Stimulated activated CD8-positive, alpha-beta memory T cell treated with anti-CD3 and anti-CD28 coated beads, Interleukin-12 subunit alpha, Interleukin-12 subunit beta, amount 100 ng/mL, for 1 hour (primary cell): ENCODE measurements at places on chromosomes 6 and 20.
A peak's percentile ranks its signal among the peaks of the same experiment; 100 is the strongest.

GRCh38 chr20:25336561-25337422 is 53.8 kb downstream of the ABHD12 start:
- DNase-seq, result no peak

DNA sequence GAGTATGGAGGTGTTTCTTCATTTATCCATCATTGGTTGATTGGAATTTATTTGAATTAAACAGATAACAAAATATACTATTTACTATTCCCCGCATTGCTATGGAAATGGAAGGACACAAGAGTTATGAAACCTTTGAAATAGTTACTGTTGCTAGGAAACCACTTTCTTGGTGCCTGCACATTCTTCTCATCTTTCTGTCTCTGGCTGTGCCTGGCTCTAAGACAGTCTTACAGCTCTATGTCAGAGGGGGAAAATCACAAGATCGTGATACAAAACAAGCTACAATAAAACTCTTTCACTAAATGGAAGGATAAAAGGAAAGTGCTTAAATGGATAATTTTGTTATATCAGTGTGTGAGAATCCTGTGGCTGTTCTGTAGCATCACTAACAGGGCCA is 453.0 kb downstream of the LMBRD1 start:
- no peak for DNase-seq

- no peak for DNase-seq
These were observed 16.9 kb downstream of the KCNK15 start for GRCh38 chr20:44762466-44763140.

DNA sequence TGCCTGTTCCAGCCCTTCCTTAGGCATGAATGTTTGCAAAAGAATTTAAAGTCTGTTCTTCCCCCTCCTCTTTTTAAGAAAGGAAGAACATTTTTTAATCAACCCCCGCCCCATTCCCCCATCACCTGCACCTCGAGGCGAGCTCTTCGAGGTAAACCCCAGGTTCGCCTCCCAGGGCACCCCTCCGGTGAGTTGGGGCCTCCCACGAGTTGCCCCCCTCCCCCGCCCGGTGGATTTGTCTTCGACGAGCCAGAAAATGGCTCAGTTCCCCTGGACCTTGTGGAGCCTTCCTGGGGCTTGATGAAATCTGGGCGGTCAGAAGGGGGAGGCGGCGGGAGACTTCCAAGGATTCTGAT is 256 bp upstream of the OVOL2 start:
- DNase-seq, result no peak

- DNase-seq, result no peak
These were observed 39.5 kb downstream of the PPP1R16B start for GRCh38 chr20:38844963-38845362.

- no peak for DNase-seq
These were observed 98.0 kb downstream of the SNAP25 start for GRCh38 chr20:10316582-10316981.

DNA sequence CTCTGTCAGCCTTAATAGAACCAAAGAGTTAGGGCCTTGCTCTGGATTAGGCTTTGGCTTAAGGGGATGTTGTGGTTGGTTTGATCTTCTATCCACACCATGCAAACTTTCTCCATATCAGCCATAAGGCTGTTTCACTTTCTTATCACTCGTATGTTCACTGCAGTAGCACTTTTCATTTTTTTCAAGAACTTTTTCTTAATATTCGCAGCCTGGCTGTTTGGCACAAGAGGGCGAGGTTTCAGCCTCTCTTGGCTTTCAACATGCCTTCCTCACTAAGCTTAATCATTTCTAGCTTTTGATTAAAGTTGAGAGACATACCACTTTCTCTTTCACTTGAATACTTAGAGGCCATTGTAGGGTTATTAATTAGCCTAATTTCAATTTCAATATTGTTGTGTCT is 193.1 kb downstream of the NRN1 start:
- DNase-seq, result no peak

DNA sequence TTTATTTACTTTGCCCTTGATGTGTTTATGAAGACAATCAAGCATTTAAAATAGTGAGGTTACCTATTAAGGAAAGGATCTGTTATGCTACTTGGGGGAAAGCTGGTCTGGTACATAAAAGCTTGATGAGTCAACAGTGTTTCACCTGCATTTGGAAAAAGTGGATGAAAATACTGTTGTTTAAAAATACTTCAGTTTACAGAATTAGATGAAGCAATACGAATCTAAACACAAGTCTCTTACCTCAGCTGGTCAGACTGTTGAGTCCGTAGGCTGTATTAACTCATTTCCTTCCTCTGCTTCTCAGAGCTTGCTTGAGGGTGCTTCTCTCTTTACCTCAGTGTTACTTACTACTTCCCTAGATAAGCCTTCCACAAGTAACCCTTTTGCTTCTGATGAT is 36.1 kb downstream of the NKX2-4 start:
- no peak for DNase-seq

DNA sequence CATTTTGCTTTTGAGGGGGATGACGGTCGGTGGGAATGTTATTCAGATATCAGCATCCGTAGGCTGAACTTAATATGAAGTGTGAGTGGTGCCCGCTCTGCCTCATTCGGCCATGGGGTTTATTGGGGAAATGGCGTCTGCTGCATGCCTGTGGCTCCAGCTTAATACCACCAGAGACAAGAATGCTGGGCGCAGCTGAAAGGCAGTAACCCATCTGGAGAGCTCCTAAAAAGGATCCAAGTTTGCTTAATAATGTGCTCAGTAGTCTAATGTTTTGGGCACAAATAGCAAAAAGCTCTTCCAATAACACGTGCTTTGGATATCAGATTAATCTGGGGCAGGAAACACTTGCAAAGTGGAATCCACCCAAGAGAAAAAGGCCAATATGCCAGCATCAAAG is 273.0 kb upstream of the TAB2 start:
- DNase-seq, result no peak

- DNase-seq, result no peak
These were observed 318.2 kb upstream of the RGS17 start for GRCh38 chr6:153449279-153449678.

- DNase-seq, result no peak
These were observed 67.4 kb upstream of the LOC128125822 start for GRCh38 chr6:63504777-63505384.

GRCh38 chr6:15553031-15553430 is 109.8 kb downstream of the DTNBP1 start:
- DNase-seq, result no peak

- DNase-seq, result no peak
These were observed 53.8 kb downstream of the TRIM38 start for GRCh38 chr6:26016245-26016962.

- no peak for DNase-seq
These were observed 486.8 kb downstream of the FRK start for GRCh38 chr6:115573861-115574260.

DNA sequence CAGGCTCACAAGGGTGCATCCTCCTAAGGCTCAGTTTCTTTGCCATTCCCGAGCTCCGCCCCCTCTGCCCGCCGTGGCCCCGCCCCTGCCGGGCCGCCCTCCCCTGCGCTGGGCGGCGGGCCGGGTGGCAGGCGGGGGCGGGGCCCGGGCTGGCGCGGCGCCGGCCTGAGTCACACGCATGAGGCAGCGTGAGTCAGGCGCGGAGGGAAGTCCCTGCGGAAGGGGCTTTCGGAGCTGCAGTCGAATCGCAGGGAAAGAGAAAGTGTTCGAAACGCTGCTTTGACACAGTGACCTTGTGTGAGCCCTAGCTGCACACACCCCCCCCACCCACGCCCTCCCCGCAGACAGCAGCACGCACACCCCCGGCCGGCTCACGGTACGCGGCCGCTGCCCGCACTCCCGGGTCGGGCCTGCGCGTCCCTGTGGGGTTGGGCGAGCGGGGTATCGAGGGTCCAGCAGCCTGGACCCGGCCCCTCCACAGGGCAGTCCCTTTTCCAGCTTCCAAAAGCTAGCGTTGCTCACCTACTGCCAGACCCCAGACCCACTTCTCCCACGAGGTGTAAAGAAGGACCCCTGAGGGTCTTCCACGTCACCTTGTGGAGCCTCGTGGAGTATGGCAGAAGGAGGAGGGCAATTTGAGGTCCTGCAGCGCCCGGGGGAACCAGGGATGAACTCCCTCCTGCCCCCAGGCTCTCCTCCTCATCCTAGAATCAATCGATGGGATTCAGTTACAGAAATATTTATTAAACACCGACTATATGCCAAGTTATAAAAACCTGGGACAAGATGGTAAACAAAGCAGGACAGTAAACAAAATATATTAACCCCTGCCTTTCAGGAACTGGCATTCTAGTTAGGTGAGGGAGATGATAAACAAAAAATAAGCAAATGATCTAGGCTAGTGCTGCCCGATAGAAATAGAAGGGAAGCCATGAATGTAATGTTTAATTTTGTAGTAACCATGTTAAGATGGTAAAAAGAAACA is 12.4 kb upstream of the HMGA1 start:
- peak; percentile 88 for DNase-seq

DNA sequence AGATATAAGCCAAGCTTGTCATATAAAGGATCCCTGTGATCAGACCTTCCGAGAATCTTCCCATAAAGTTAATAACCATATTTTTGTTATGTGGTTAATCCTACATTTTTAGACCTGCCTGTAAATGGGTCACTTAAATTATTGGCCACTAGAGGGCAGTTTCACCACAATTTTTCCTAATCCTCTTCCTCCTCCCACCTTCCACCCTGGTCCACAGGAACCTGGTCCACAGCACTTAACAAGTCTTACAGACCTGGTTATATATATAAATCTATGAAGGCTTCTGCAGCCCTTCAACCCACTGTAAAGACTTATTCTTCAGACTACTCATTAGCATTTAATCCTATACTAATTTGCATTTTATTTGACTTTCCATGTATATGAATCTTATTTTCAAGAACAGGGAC is 28.3 kb downstream of the MRS2 start:
- DNase-seq, result no peak

- DNase-seq, result no peak
These were observed 7.4 kb downstream of the PIM1 start for GRCh38 chr6:37177077-37177934.

GRCh38 chr6:52183131-52183713 is 3.0 kb upstream of the IL17A start:
- DNase-seq, result no peak
